NCI-H2081 (cell line): ENCODE measurements at places on chromosomes 4 and X.

- DNase-seq, result no peak
Measured at GRCh38 chr4:16484711-16485110, 258.4 kb upstream of the TAPT1 start.

GRCh38 chr4:134471569-134471968 lies 270.0 kb upstream of the PABPC4L start:
- no peak for DNase-seq

GRCh38 chr4:74174421-74174820 lies 16.5 kb downstream of the MTHFD2L start:
- DNase-seq, result no peak

- no peak for DNase-seq
Measured at GRCh38 chr4:168601899-168602298, 105.0 kb downstream of the PALLD start.

DNA sequence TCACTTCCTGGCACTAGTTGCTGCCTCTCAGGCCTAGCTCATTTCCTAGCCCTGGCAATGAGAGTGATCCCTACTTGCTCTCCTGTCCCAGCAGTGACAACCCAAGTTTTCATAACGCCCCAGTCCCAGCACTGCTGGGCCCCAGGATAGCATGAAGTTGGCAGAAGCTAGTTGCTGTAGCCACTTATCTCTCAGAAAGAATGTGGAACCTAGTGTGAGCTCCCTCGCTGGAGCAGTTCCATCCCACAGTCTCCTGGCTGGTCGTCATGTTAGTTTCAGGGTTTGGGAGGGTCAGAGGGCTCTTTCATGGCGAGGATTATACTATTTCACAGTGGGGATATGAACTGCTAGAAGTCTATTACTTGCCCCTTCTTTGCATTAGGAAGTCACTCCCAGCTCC lies 5.1 kb downstream of the PF4 start:
- DNase-seq, result no peak

DNA sequence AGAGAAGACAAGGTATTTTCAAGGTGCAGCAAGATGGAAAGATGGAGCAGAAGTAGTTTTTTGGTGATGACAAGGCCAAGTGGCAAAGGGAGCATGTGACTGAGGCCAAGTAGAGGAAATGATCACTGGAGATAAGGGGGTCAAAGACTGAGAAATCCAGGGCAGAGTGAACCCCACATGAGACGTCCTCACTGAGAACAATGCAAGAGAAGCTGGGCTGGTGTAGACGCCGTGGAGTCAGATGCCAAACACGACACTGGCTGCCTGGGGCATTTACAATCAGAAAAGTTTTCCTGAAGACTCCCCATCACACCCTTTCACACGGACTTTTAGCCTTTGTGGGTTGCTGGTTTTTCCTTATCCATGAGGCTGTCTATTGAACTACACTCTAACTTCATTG lies 69.3 kb downstream of the FAM184B start:
- DNase-seq, result no peak

DNA sequence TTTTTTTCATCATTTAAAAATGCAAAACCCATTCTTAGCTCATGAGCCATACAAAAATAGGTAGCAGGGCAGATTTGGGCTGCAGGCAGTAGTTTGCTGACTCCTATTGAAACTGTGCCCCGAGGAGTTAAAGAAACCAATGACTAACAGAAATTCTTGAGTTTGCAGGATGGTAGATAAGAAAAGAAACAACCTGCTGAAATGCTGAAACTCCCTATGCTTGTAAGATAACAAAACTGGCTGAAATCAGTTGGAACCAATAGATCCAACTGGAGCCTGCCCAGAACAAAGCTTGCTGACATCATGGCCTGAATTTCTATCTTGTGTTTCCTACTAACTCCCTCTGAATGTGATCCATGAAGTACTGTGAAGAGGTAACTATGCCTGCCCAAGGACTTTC lies 68.6 kb downstream of the ANOS1 start:
- DNase-seq, result no peak

- no peak for DNase-seq
Measured at GRCh38 chrX:72663737-72664136, 50.4 kb downstream of the PHKA1 start.
